GM04504 (cell line): ENCODE measurements at places on chromosomes 12 and 14.

DNA sequence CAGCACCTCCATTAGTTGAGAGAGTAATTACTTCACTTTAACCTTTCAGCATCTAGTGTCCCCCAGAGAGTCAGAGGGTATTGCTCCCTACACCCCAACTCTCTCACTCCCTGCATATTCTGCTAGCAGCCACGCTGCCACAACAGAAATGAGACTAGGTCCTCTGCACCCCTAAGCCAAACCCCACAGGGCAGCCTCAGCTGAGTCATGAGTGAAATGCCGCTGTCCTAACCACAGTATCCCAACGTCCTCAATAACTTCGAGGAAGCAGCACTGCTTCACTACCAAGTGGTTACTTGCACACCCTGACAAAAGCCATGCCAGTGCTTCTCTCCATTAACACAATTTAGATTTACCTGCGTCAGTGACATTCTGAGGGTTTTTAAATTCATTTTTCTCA is 6.9 kb upstream of the LYZ start:
- no peak for DNase-seq

DNA sequence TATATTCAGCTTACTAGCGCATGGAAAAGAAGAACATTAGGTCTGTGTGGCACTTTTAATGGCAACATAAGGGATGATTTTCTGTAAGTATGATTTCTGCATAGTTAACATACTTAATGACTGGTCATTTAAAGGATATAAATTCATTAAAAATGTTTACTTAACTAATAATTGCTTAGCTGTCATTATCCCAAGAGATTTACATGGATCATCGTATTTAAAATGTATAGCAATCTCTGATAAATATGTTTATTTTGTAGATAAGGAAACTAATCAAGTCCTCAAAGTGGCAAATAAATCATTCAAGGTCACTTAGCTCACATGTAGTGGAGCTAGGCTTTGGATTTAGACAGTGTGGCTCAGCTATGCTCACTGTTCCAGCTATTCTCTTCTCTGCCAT is 158.6 kb downstream of the OTOGL start:
- DNase-seq, result no peak

GRCh38 chr12:120072472-120073249 is 43.9 kb downstream of the RAB35 start:
- no peak for DNase-seq

DNA sequence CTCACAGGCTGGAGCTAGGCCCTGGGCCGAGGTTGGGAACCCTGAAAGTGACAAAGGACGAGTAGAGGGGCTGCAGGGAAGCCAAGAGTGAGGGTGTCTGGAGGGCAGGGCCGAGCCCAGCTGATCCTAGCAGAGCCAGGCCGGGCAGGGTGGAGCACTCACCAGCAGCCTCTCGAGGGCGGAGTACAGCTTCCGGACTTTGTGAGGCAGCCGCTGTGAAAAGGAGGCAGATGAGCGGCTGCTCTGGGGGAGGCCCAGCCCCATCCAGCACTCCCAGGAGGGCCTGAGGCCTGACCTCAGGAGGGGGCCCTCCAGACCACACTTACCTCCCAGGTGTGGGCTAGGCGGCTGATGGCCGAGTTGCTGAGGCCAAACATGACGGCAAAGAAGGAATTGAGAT is 14.7 kb upstream of the ENDOU start:
- DNase-seq, result no peak

DNA sequence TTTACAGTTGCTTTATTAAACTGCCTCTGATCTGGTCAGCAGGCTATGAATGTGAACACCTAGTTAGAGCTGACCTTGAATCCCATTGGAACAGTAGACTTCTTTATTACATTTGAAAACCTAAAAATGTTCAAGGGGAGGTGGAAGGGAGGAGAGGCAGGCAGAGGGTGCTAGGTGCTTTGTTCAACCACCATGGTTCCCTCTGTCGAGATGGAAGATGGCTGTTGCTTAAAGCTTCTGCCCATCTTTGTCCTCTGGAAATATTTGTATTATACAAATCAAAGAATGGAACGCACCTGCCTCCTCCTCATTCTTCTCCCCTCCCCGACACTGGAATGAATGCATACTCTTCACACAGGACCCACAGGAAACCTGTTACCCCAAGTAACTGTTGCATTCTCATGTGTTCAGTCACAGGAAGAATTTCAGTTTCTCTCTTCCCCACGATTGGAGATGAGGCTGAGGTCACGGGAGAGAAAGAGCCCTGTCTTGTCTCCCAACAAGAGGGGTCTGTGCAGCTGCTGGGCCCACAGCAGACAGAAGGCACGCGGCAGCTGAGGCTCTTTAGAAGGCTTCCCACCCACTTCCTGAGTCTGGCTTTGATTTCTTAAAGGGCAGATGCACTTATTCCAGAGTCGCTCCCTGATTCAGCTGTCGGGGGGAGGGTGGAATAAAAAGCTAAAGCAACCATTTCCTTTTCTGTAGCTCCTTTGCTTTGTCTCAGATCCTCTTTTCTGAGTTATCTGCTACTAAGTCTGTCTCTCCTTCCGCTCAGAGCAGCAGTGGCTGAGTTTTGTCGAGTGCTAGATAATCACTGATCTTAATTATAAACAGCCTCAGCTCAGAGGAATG is 217.9 kb upstream of the BTG1 start:
- no peak for DNase-seq

DNA sequence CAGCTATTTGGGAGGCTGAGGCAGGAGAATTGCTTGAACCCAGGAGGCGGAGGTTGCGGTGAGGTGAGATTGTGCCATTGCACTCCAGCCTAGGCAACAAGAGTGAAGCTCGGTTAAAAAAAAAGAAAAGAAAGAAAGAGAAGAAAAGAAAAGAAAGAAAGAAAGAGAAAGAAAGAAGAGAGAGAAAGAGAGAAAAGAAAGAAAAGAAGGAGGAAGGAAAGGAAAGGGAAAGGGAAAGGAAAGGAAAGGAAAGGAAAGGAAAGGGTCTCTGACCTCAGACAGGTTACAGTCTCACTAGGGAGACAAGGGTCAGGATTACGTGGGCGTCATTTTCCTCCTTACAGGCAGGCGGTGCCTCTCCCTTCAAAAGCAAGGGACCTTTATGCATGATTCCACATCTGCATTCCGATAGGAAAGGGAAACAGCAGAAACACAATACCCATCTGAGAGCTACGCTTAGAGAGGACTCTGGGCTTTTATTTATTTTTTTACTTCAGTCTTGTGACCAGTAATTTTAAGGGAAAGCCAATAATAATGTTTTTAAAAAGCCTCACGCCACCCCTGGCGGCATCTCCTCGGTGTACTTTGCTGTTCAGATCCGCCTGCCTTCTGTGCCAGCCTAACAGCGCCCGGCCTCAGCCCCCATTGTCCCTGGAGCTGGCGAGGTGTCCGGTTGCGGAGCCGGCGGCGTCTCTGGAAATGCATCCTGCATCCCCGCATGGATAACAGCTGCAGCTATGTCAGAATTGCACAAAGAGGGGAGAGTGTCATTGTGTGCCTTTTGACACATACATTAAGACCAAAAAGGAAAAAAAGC is 945 bp upstream of the HIP1R start:
- DNase-seq, result no peak

- no peak for DNase-seq
These were observed 241.7 kb downstream of the DPF3 start for GRCh38 chr14:72652179-72652578.

DNA sequence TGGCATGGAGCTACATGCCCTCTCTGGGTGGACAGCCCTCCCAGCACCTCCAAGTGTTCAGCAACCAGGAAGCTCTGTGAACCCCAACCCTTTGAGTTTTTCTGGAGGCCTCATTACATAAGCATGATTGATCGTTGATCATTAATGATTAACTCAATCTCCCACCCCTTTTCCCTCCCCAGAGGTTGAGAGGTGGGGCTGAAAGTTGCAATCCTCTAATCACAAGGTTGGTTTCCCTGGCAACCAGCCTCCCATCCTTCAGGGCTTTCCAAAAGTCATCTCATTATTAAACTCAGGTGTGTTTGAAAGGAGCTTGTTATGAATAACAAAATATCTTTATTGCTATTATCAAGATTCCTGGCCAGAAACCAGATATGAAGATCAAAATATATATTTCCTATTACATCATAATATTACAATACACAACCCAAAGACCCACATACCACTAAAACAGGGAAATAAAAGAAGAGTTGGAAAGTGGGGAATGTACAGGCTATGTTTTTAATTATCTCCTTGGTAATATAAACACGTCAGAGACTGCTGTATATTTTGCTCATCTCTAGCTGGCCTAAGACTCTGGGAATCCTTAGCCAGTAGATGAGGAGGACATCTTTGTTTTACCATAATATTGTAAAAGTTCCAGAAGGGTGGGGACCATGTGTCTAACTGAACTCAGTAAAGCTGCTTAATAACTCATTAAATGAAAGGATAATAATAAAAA is 73.6 kb downstream of the SSPN start:
- DNase-seq, result no peak

GRCh38 chr12:71888521-71888920 is 49.0 kb downstream of the TBC1D15 start:
- no peak for DNase-seq

GRCh38 chr12:124566997-124567672 is at the start of gene NCOR2:
NCOR2 (minus strand) TSS chr12:124567612; CDS start chr12:124495251, 72,361 bp downstream.
- no peak for DNase-seq

DNA sequence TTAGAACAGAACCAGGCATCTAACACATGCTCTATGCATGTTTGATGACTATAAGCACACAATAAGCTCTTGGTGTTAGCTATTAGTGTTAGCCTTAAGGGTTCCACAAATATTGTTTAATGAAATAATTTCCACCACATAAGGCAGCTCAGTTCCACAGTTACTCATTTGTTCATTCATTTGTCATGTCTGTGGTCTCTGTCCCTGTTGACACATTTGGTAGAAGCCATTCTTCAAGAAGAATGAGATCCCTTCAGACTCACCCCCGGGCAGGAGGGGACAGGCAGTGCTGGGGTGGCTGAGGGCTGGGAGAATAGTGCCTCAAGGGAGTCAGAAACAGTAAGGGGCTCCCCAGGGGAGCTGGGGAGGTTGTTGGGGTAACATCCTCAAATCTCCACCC is 3.7 kb upstream of the FAIM2 start:
- no peak for DNase-seq
